T-helper 9 cell (primary cell): ENCODE measurements at places on chromosomes 16 and 17.

DNA sequence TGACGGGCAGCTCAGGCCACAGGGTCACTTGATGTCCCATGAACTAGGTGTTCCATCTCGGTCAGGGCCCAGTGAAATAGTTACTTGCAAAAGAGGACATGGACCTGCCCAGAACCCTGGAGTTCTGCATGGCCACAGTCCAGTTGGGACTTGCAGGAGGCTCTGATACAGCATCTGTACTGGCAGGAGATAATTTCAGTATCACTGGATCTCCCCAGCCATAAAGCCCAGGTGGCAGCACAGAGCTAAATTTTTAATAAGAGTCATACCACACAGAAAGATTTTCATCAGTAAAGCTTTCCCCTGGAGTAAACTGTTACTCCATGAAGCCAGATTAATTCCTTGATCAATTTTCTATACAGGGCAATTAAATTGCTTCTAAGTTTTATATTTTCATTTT lies 18.0 kb upstream of the SLC16A5 start:
- no peak for DNase-seq

- no peak for DNase-seq
These were observed 30.5 kb downstream of the SEC14L5 start for GRCh38 chr16:4988647-4989046.

DNA sequence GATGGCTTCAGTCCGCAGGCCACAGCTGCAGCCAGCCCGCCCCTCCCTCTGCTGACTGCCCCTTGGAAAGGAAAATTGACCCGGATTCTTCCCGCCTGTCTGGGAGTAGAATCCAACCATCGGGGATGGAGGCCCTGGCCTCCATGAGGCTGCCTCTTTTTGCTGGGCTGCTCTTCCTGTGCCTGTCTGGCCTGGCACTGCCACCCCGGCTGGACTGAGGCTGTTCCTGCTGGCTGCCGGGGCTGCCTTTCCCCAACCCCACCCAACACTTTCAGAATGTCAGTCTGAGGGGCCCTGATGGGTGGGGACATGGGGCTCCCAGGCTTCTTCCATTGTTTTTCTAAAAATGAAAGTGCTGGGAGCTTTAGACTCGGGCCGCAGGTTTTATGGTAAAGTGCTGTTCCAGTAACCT lies 7.3 kb downstream of the BAHCC1 start:
- no peak for DNase-seq

DNA sequence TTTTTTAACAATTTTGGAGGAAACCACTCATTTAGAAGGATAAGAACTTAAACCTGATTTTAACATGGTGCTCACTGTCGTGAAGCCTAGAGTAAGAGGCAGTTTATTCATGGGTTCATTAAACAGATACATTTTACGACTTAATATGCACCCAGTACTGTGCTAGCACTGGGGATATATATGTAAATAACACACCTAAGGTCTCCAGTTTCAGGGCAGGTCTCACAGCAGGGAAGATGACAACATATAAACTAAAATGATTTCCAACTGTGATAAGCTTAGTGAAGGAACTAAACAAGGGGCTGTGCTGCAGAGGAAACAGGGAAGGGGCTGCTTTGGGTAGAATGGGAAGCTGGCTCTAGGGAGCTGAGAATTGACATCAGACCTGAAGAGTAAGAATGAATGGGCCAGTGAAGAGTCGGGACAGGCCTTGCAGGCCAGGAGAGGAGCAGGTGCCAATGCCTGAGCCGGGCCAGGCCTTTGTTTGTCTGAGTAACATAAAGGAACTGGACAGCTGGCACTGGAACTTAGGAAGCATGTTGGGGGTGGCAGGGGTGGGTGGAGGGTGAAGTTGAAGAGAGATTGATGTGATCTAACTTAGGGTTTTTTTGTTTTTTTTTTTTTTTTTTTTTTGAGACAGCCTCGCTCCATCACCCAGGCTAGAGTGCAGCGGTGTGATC lies 12.1 kb downstream of the NT5M start:
- DNase-seq = no peak

GRCh38 chr16:68756239-68756915 lies 19.3 kb downstream of the CDH1 start:
- no peak for DNase-seq
